ENCODE measurements at places on chromosomes 16 and 17. TPM values are rescaled to one million over a fixed set of nuclear protein-coding genes. Genes with fewer than 3 reads are reported as not detected.

DNA sequence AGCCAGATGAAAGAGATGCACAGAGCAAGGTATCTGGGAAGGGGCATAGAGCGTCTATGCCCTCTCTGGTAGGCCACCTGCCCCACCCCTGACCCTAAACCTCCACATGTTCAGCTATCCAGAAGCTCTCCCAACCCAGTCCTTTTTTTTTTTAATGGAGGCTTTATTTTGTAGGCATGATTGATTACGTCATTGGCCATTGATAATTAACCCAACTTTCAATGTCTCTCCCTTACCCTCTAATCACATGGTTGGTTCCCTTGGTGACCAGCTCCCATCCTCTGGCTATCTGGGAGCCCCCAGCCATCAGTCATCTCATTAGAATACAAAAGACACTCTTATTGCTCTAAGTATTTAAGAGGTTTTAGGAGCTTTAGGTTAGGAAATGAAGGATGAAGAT lies 14.3 kb upstream of the CES5A start:
- H3K4me1 ChIP-seq: no peaks in the 10 kb centered on the region
- H3K36me3 ChIP-seq: peaks cover 4% of the 10 kb centered on the region
- no peak overlapping the region for H3K4me3 ChIP-seq
- H3K27ac ChIP-seq: no peak overlapping the region

DNA sequence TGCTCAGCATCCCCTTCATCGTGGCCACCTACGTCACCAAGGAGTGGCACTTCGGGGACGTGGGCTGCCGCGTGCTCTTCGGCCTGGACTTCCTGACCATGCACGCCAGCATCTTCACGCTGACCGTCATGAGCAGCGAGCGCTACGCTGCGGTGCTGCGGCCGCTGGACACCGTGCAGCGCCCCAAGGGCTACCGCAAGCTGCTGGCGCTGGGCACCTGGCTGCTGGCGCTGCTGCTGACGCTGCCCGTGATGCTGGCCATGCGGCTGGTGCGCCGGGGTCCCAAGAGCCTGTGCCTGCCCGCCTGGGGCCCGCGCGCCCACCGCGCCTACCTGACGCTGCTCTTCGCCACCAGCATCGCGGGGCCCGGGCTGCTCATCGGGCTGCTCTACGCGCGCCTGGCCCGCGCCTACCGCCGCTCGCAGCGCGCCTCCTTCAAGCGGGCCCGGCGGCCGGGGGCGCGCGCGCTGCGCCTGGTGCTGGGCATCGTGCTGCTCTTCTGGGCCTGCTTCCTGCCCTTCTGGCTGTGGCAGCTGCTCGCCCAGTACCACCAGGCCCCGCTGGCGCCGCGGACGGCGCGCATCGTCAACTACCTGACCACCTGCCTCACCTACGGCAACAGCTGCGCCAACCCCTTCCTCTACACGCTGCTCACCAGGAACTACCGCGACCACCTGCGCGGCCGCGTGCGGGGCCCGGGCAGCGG lies 3.2 kb downstream of the UTS2R start:
- peaks cover 50% of the 10 kb centered on the region for H3K27me3 ChIP-seq
- no peak for DNase-seq
- no peak overlapping the region for H3K4me3 ChIP-seq
- no peak overlapping the region for H3K27ac ChIP-seq

DNA sequence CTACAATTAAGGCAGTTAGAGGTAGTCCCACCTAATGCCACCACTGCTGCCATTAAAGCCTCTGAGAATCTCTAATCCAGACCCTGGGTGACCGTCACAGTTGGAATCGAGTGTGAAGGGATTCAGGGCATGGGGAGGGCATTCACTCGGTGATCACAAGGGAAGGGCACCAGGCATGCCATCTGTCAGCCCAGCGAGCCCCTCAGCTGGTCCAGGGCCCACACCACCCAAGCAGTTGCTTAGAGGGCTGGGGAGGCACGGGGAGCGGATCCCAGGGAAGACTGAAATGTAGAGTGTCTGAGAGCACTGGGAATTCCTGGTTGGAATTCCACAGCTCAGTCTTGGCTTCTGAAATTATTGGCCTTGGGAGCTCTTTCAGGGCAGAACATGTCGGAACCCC lies 294.6 kb downstream of the CPPED1 start:
- no peak overlapping the region for H3K4me3 ChIP-seq
- H3K27me3 ChIP-seq: no peaks in the 10 kb centered on the region
- no peaks in the 10 kb centered on the region for H3K36me3 ChIP-seq
- DNase-seq: no peak
- H3K4me1 ChIP-seq: no peaks in the 10 kb centered on the region
- no peak overlapping the region for H3K27ac ChIP-seq

DNA sequence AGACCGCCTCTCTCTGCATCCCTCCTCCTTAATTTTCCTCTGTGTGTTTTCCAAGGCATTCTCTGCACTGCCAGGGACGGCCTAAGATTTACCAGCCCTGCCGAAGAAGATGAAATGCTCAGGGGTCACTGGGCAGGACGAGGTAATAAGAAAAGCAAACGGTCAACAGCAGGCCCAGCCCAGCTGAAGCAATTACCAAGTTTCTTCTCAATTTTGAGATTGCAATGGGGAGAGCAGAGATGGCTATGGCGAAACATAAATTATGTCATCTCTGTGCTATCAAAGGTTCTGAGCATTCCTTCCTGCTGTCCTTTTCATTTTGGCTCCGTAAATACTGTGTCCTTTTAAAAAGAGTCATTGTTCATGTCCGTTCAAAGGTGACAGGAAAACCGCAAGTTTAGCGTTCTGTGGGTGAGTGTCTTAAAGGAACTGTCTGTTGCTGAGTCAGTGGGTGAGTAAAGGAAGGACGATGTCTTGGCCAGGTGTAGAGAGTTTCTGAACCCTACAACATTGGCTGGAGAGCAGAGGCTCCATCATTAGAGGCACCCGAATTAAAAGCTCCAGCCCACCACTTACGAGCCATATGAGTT lies 753.9 kb upstream of the EEF2KMT start:
- no peaks in the 10 kb centered on the region for H3K4me1 ChIP-seq
- no peaks in the 10 kb centered on the region for H3K27me3 ChIP-seq
- no peak for DNase-seq
- H3K4me3 ChIP-seq: no peak overlapping the region

GRCh38 chr16:1526608-1527555 lies 6.6 kb upstream of the TMEM204 start:
- peak overlapping the region; percentile 62 for H3K4me3 ChIP-seq
- H3K4me1 ChIP-seq: peaks cover 8% of the 10 kb centered on the region
- no peaks in the 10 kb centered on the region for H3K36me3 ChIP-seq
- no peak overlapping the region for H3K27ac ChIP-seq
- no peaks in the 10 kb centered on the region for H3K27me3 ChIP-seq

DNA sequence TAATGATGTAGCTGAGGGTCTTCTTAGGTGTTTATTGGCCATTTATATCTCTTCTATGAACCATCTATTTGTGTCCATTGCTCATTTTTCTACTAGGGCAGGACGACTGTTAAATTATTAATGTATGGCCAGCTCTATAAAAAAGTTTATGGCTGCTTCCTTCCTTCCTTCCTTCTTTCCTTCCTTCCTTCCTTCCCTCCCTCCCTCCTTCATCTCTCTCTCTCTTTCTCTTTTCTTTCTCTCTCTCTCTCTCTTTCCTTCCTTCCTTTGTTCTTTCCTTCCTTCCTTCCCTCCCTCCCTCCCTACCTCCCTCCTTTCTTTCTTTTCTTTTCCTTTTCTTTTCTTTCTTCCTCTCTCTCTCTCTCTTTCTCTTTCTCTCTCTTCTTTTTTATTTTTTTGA lies 17.2 kb upstream of the NDEL1 start:
- H3K4me3 ChIP-seq: no peak overlapping the region
- H3K27me3 ChIP-seq: peaks cover 38% of the 10 kb centered on the region
- H3K4me1 ChIP-seq: peaks cover 1% of the 10 kb centered on the region
- no peak overlapping the region for H3K27ac ChIP-seq
- H3K36me3 ChIP-seq: no peaks in the 10 kb centered on the region

Gene HBA1
- 1.1 TPM for total RNA-seq

Gene RAB37
- total RNA-seq: 18.1 TPM

Gene TEKT1
- not detected for total RNA-seq

Data from activated T-cell treated with anti-CD3 and anti-CD28 coated beads, Interleukin-2, amount 50 U/mL, for 72 hours (primary cell).